Body of pancreas (tissue), 4 donors: ENCODE measurements at places on chromosomes 11 and 22. TPM values are rescaled to one million over a fixed set of nuclear protein-coding genes. Genes with fewer than 3 reads are reported as not detected.

GRCh38 chr22:26589367-26589844 is 526 bp downstream of the TPST2 start:
- peak overlapping the region; percentile 100 for H3K4me3 ChIP-seq
- no peaks in the 10 kb centered on the region for H3K36me3 ChIP-seq

DNA sequence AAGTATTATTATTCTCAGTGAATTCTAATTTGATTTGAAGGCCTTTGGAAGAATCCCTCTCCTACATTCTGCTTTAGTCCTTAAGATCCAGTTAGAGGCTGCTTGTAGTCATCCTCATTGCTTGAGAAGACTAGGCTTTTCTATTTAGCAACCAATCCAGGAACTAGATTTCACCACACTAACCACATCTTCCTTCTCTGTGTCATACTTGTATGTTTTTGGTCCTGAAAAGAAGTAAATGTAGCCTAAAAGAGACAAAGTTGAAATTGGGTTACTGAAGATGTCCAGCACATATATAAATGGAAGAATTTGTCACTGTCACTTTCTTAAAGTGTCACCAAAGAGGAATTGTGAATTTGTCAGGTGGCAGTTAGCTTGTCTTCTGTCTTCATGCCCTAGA is 46.6 kb upstream of the MMP7 start:
- H3K4me3 ChIP-seq, result no peak overlapping the region
- no peaks in the 10 kb centered on the region for H3K36me3 ChIP-seq
- no peak overlapping the region for H3K27ac ChIP-seq
- H3K27me3 ChIP-seq, result no peaks in the 10 kb centered on the region

DNA sequence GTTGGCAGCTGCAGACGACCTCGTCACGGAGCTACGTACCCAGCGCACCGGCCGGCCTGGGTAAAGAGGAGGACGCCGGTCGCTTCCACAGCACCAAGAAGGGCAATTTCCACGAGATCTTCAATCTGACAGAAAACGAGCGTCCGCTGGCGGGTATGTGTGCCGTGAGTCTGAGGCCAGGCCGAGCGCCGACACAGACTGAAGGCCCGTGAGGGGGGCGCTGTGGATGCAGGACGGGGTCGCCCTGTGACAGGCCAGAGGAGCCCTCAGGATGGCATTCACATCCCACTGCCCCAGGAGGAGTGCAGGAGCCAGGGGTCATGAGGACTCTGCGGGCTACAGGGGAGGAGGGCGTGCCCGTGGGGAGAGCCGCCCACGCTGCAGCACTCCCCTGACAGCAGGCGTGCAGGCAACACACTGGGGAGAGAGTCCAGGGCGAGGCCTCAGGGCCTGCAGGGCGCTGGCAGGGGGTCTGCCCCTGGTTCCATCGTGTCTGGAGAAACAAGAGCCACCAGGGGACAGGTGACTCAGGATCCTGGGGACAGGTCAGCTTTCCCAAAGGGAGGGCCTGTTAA is 53.6 kb downstream of the GRAMD4 start:
- no peak for DNase-seq
- no peak overlapping the region for H3K27ac ChIP-seq
- no peaks in the 10 kb centered on the region for H3K4me1 ChIP-seq
- peaks cover 3% of the 10 kb centered on the region for H3K36me3 ChIP-seq

DNA sequence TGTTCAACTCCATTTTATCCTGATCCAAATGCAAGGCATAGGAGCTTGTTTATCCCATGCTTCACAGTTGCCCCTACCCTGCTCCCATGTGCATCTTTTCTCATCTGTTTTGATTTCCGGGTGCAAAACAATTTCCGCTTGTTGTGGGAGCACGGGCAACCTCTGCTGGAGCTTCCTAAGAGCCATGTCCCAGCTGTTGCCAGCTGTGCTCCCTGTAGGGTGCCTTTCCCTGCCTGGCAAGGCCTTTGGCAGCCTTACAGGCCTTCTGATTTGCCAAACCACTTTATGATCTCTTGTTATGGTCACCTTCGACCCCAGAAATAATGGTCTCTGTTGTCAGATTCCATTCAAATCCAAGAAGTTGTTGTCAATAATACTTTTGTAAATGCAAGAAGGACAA is 1038.5 kb downstream of the OPCML start:
- H3K4me3 ChIP-seq, result no peak overlapping the region
- no peaks in the 10 kb centered on the region for H3K4me1 ChIP-seq
- no peak overlapping the region for H3K27ac ChIP-seq
- no peak for DNase-seq
- H3K36me3 ChIP-seq, result no peaks in the 10 kb centered on the region
- H3K27me3 ChIP-seq, result no peaks in the 10 kb centered on the region

- no peak overlapping the region for H3K4me3 ChIP-seq
- H3K4me1 ChIP-seq, result no peaks in the 10 kb centered on the region
- H3K27me3 ChIP-seq, result no peaks in the 10 kb centered on the region
- H3K36me3 ChIP-seq, result no peaks in the 10 kb centered on the region
Measured at GRCh38 chr11:24623121-24623520, 126.3 kb downstream of the LUZP2 start.

GRCh38 chr11:111135101-111135500 is 110.4 kb upstream of the POU2AF2 start:
- no peaks in the 10 kb centered on the region for H3K27me3 ChIP-seq
- H3K4me1 ChIP-seq, result peaks cover 8% of the 10 kb centered on the region
- no peak overlapping the region for H3K27ac ChIP-seq
- DNase-seq, result no peak
- no peak overlapping the region for H3K4me3 ChIP-seq

GRCh38 chr11:129278586-129279319 is 86.6 kb upstream of the ARHGAP32 start:
- no peaks in the 10 kb centered on the region for H3K36me3 ChIP-seq
- H3K27ac ChIP-seq, result no peak overlapping the region
- H3K27me3 ChIP-seq, result no peaks in the 10 kb centered on the region
- peak overlapping the region; percentile 8 for H3K4me3 ChIP-seq
- peaks cover 68% of the 10 kb centered on the region for H3K4me1 ChIP-seq

MED15 gene
- total RNA-seq, result 31.6 TPM

TTC36 gene
- total RNA-seq, result not detected

GRCh38 chr11:120007144-120007543 is 130.8 kb downstream of the TRIM29 start:
- no peaks in the 10 kb centered on the region for H3K36me3 ChIP-seq
- no peak overlapping the region for H3K27ac ChIP-seq
- H3K4me3 ChIP-seq, result no peak overlapping the region
- H3K27me3 ChIP-seq, result no peaks in the 10 kb centered on the region
- H3K4me1 ChIP-seq, result peaks cover 13% of the 10 kb centered on the region

DNA sequence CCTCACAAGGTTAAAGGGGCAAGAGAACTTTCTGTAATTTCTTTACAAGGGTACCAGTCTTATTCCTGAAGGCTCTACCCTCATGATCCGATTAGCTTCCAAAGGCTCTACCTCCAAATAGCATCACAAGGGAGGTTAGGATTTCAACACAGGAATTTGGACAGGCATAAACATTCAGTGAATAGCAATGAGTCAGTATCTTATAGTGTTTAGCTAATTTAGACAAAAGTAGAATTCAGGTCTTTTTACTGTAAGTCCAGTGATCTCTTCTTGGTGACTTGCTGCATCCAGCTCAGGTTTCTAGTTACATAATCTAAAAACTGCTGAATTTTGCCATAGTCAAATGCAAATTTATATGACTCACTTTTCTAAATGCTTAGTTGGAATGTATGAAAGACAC is 1995.6 kb upstream of the RAG2 start:
- no peaks in the 10 kb centered on the region for H3K4me1 ChIP-seq
- no peak overlapping the region for H3K27ac ChIP-seq
- H3K27me3 ChIP-seq, result no peaks in the 10 kb centered on the region
- no peak overlapping the region for H3K4me3 ChIP-seq

- no peak for DNase-seq
- H3K27me3 ChIP-seq, result no peaks in the 10 kb centered on the region
- H3K4me1 ChIP-seq, result peaks cover 12% of the 10 kb centered on the region
- no peak overlapping the region for H3K27ac ChIP-seq
Measured at GRCh38 chr22:45499746-45500145, 2.9 kb upstream of the FBLN1 start.

LMO2 gene
- 8.0 TPM for total RNA-seq

FOXRED1 gene
- 9.3 TPM for total RNA-seq

DNA sequence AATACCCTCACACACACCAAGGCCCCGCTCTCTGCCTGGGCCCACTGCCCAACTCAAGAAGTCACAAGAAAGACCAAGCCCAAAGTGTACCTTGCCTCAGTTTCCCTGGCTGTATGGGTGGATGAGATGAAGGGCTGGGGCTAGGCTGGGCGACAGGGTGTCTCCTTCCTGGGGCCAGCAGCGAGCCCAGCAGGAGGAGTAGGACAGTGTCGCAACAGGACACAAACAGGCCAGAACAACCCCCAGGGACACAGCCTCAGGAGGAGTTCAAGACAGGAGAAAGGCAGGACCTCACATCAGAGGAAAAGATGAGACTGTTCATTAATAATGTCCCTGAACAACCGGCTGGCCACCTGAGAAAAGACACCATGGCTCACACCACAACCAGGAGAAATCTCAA is 13.3 kb downstream of the CSNK1E start:
- DNase-seq, result no peak
- H3K36me3 ChIP-seq, result no peaks in the 10 kb centered on the region
- H3K27ac ChIP-seq, result peak overlapping the region; percentile 16
- no peaks in the 10 kb centered on the region for H3K27me3 ChIP-seq
- no peak overlapping the region for H3K4me3 ChIP-seq
- H3K4me1 ChIP-seq, result peaks cover 43% of the 10 kb centered on the region

DNA sequence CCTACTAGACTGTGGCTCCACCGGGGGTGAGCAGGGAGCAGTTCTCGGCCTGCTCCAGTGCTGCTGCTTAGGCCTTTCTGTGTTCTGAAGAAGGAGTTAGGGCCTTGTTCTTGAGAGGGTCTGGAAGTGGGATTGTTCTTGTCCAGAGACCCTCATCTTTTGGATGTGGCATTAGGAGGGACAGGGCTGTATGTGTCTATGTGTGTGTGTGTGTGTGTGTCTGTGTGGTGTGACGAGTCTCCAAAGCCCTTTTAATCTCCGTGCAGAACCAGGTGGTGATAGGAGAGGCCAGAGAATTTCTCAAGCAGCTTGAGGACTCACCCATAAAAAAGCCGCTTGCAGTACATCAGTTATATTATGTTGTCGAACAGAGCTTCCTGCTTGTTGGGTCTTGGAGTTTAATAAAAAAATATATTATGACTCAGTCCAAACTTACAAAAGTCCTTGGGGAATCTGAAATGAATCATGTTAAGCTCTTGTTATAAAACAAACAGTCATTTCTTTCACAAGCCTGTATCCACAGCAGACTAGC is 196.5 kb downstream of the TENM4 start:
- no peak overlapping the region for H3K27ac ChIP-seq
- no peaks in the 10 kb centered on the region for H3K36me3 ChIP-seq
- no peak overlapping the region for H3K4me3 ChIP-seq
- DNase-seq, result no peak
- no peaks in the 10 kb centered on the region for H3K27me3 ChIP-seq

DNA sequence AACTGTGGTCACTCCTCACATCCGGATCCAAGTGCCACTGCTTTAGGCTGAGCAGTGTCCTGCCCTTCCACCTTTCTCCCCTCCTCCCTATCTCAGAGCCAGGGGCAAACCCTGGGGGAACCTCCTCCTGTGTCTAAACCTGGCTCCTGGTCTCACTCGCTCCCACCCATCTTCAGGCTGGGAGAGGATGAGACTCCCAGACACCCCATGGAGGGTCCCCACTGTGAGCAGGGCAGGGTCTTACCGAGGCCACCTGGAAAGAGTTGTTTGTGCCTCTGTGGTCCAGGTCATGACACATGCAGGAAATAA is 93.6 kb downstream of the PDE2A start:
- no peak overlapping the region for H3K27ac ChIP-seq
- H3K27me3 ChIP-seq, result peaks cover 12% of the 10 kb centered on the region
- peaks cover 9% of the 10 kb centered on the region for H3K4me1 ChIP-seq
- DNase-seq, result no peak
- H3K4me3 ChIP-seq, result no peak overlapping the region

GRCh38 chr11:28584992-28585391 is 476.8 kb downstream of the METTL15 start:
- no peak for DNase-seq
- H3K4me3 ChIP-seq, result no peak overlapping the region
- H3K27ac ChIP-seq, result no peak overlapping the region
- H3K27me3 ChIP-seq, result no peaks in the 10 kb centered on the region

- H3K27ac ChIP-seq, result no peak overlapping the region
- H3K36me3 ChIP-seq, result no peaks in the 10 kb centered on the region
- H3K4me1 ChIP-seq, result peaks cover 68% of the 10 kb centered on the region
- no peak overlapping the region for H3K4me3 ChIP-seq
- no peak for DNase-seq
- no peaks in the 10 kb centered on the region for H3K27me3 ChIP-seq
Measured at GRCh38 chr22:19111584-19111983, 10.6 kb downstream of the DGCR2 start.

DNA sequence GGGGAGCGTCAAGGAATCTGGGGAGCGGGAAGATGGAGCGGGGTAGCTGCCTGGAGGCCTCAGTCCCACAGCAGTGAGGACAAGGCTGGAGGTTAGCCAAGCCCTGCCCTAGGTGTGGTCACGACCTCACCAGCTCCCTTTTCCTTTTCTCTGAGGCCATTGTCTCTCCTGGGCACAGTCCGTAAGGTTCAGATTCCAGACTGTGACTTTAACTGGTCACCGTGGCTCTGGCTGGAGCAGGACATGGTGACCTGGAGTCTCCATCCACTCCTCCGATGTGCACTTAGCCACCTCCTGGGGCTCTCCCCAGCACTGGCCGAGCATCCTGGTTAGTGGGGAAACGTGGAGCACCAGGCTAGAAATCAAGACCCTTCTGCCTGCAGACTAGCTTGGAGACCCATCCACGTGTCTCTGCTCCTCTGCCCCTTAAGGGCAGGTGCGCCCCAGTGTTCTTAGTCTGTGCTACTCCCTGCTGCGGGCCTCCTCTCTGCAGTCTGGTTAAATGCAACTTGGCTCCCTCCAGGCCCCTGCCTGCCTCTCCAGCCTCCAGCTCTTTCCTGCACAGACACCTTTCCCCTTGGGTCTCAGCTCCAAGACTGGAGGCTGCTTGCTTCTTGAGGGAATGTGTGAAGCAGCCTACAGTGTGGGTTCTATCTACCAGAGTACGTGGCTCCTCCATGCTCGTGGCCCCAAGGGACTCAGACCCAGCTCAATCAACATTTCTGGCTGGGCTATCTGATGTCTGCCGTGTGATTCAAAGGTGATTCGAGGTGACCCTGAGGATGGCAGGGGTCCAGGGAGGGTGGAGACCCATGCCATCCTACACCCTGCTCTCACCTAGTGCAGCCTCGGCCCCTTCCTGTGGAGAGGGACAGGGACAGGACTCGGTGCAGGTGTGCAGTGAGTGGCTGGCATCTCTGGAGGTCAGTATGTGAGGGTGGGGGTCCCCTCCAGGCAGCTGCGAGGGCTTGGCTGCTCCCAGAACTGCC is 5.2 kb downstream of the SLC25A1 start:
- H3K27me3 ChIP-seq, result no peaks in the 10 kb centered on the region
- DNase-seq, result no peak
- no peak overlapping the region for H3K27ac ChIP-seq
- H3K4me1 ChIP-seq, result peaks cover 78% of the 10 kb centered on the region
- H3K36me3 ChIP-seq, result no peaks in the 10 kb centered on the region

OR2AG1 gene
- total RNA-seq, result not detected

GRCh38 chr11:105573091-105573490 is 36.8 kb upstream of the GRIA4 start:
- no peaks in the 10 kb centered on the region for H3K27me3 ChIP-seq
- H3K4me1 ChIP-seq, result no peaks in the 10 kb centered on the region
- H3K36me3 ChIP-seq, result no peaks in the 10 kb centered on the region
- no peak overlapping the region for H3K4me3 ChIP-seq
